MM.1S (cell line): ENCODE measurements at places on chromosomes 5 and 9.

DNA sequence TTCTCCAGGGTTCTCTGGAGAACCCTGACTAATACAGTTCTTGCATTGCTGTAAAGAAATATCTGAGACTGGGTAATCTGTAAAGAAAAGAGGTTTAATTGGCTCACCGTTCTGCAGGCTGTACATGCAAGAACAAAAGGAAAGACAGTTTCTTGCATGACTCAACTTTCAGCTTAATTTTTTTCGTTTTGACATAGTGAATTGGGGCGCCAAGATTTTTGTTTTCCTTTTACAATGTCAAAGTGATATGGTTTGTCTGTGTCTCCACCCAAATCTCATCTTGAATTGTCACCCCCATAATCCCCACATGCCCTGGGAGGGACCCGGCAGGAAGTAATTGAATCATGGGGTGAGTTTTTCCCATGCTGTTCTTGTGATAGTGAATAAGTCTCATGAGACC lies 11.8 kb upstream of the CRHBP start:
- H3K27me3 ChIP-seq = no peaks in the 10 kb centered on the region
- no peaks in the 10 kb centered on the region for H3K4me1 ChIP-seq
- H3K4me3 ChIP-seq = no peak overlapping the region
- H3K27ac ChIP-seq = no peak overlapping the region
- DNase-seq = no peak
- no peaks in the 10 kb centered on the region for H3K36me3 ChIP-seq

DNA sequence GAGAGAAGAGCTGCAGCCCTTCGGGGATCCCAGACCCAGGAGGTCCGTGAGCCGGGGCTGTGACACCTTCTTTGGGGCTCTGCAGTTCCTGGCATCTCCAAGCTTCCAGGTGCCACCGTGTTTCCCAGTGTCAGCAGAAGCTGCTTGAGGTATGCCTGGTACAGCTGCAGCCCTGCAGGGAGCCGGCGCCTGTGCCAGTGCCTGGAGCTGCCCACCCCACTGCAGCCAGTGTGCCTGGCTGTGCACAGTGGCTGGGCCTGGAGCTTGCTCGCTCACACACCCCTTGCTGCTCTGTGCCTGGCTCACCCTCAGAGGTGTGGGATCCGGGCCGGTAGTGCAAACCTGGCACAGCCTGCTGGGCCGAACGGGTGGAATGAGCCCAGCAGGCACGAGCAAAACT lies 65.5 kb downstream of the NACC2 start:
- no peak overlapping the region for H3K4me3 ChIP-seq
- no peak overlapping the region for H3K27ac ChIP-seq
- no peaks in the 10 kb centered on the region for H3K36me3 ChIP-seq
- peaks cover 87% of the 10 kb centered on the region for H3K27me3 ChIP-seq
- DNase-seq = no peak

GRCh38 chr9:131386281-131386680 lies 7.6 kb upstream of the PRRC2B start:
- no peak for DNase-seq
- no peaks in the 10 kb centered on the region for H3K27me3 ChIP-seq
- H3K36me3 ChIP-seq = no peaks in the 10 kb centered on the region

DNA sequence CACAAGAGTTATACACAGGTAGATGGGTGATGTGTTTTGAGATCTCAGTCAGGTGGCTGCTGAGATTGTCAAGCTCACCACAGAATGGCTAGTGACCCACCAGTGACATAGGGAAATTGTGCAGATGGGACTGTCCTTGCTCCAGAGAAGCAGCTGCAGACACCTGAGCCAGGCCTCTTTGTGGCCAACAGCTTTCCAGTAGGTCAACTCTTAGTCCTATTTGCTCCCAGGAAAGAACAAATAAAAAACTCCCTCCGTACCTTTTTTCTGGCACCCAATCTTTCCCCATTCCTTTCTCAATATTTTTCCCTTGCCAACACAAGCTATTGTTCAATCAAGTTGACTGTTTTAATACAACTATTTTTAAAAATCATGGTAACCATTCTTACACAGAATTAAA lies 14.2 kb downstream of the IARS1 start:
- H3K4me1 ChIP-seq = no peaks in the 10 kb centered on the region
- DNase-seq = no peak
- H3K27ac ChIP-seq = no peak overlapping the region
- H3K36me3 ChIP-seq = peaks cover 32% of the 10 kb centered on the region
- H3K4me3 ChIP-seq = no peak overlapping the region
- no peaks in the 10 kb centered on the region for H3K27me3 ChIP-seq

- H3K27me3 ChIP-seq = no peaks in the 10 kb centered on the region
- DNase-seq = no peak
- no peaks in the 10 kb centered on the region for H3K4me1 ChIP-seq
- H3K4me3 ChIP-seq = no peak overlapping the region
- H3K27ac ChIP-seq = no peak overlapping the region
Observed at GRCh38 chr5:133035224-133035623, 8.9 kb upstream of the ZCCHC10 start.
